Colonic mucosa (tissue), 4 donors: ENCODE measurements at places on chromosomes 5 and 9.

DNA sequence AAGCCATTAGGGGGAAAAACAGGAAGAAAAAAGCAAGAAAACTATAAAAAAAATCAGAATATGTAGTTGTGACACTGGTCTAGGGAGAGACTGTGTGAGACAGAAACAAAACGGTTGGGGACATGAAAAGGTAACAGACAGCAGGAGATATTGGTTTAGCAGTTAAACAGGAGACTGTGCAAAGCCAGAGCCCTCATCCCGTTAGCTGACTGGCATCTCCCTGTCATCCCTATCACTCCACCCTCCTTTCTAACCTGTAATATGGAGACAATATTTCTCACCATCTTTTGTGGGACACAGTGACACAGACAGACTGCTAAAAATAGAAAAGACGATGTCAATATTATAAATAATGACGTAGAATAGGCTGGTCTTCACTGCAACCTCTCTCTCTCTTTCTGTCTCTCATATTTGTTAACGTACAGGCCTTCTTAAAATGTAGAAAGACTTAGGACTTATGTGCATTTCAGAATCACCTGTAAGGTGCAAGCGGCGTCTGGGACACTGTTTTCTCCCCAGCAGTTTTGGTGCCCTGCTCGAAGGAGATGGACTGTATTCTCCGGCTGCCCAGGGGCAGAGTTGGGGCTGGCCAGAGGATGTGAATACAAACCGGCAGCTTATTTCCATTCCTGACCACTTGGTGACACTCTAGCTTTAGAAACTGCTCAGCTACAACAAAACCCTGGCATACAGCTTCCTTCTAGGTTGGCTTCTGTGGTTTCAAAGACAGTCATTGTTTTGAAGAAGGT lies 190.6 kb downstream of the MAT2B start:
- DNase-seq, result peak; percentile 39

DNA sequence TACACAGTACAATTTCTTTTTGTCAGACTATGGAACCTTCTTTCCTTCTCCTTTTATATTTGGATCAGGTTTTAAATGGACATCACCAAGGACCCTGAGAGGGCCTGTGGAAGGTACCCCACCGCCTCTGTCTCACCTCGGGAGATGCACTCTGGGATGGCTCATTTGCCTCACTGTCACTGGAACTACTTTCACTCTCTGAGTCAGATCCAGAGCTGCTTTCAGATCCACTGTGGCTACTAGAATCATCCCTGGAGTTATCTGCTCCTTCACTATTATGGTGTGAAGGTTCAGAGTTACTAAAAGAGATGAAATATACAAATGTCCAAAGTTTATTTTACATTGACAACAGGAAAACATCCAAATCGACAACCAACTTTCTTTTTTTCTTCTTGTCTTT lies 24.6 kb downstream of the LEAP2 start:
- no peak for DNase-seq

DNA sequence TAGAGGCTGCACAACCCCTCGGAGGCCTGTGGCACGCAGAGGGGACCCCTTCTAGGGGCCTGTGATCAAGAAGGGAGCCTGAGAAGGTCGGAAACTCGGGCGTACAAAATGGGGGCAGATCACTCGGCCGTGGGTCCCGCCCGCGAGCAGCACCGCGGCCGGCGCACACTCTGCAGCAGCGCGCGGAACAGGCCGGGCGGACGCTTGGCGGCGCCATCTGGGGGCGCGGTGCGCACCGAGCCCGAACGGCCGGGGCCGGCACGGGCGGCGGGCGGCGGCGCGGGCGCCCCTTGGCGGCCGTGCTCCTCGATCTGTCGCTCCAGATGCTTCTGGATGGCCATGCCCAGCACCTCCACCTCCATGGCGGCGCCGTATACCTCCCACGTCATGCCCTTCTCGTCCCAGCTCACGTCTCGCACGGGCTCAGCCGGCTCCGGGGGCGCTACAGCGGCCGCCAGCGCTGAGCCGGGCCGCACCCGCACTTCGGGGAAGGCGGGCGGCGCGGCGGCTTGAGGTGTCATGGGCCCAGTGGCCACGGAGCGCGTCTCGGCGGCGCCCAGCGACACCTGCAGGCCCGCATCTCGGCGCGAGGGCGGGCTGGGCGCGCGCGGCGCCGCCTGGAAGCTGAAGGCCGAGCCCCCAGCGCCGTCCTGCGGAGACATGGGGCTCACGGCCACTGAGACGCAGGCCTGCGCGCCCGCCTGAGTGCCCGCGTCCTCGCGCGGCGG lies 13.1 kb downstream of the GPRIN1 start:
- peak; percentile 54 for DNase-seq

GRCh38 chr5:90131383-90132133 lies 278.0 kb downstream of the CETN3 start:
- no peak for DNase-seq

- DNase-seq, result no peak
These were observed 59.3 kb downstream of the ZFAND5 start for GRCh38 chr9:72305707-72306106.
